Hematopoietic multipotent progenitor cell (in vitro differentiated cells): ENCODE measurements at places on chromosomes 1 and 21.

- DNase-seq: no peak
Measured at GRCh38 chr1:2573250-2573920, 13.2 kb upstream of the PRXL2B start.

- no peak for DNase-seq
Measured at GRCh38 chr1:68168545-68169171, 63.7 kb downstream of the WLS start.

- no peak for DNase-seq
Measured at GRCh38 chr1:201322653-201323510, 39.6 kb downstream of the PKP1 start.

- DNase-seq: no peak
Measured at GRCh38 chr21:21064353-21064752, 66.1 kb downstream of the NCAM2 start.

- no peak for DNase-seq
Measured at GRCh38 chr1:157292809-157293564, 154.8 kb upstream of the ETV3 start.

- DNase-seq: no peak
Measured at GRCh38 chr1:40981691-40982448, 2.4 kb downstream of the CTPS1 start.

- DNase-seq: peak; percentile 86
Measured at GRCh38 chr1:154324669-154325582, at the start of gene ATP8B2. TSS of gene ATP8B2 (plus strand) at chr1:154325525. CDS start at chr1:154328142, 2,617 bp downstream.
